ENCODE measurements at places on chromosomes 4 and X.

DNA sequence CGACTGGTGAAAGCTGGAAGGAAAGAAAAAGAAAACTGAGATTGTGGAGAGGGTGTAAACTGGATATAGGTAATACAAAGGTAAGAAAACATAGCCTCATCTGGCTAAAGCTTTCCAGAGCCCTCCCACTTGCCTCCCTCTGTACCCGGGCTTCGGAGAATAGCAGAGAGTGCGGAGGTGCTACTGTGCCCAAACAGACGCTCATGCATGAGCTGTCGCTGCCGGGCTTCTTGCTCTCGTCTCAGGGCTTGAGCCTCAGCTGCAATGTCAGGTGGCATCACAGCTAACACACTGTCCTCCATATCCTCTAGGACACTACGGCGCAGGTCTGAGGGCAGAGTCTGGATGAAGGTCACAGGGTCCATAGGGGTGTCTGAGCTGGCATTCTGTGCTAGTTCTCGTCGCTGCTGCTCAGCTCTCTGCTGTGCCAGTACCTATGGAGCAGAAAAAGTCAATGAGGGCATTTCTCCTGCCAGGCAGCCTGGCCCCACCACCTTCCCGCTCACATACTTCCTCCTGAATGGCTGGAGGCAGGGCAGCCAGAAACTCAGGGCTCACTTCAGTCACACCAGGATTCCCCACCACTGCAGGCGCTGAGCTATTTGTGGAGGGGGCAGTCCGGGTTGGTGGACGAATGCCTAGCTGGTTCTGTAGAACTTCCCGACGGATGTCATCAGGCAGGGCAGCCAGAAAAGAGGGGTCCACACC lies 116.7 kb upstream of the HSD17B10 start:
- DNase-seq: no peak

GRCh38 chr4:159765382-159765781 lies 662.5 kb downstream of the RAPGEF2 start:
- DNase-seq: no peak

DNA sequence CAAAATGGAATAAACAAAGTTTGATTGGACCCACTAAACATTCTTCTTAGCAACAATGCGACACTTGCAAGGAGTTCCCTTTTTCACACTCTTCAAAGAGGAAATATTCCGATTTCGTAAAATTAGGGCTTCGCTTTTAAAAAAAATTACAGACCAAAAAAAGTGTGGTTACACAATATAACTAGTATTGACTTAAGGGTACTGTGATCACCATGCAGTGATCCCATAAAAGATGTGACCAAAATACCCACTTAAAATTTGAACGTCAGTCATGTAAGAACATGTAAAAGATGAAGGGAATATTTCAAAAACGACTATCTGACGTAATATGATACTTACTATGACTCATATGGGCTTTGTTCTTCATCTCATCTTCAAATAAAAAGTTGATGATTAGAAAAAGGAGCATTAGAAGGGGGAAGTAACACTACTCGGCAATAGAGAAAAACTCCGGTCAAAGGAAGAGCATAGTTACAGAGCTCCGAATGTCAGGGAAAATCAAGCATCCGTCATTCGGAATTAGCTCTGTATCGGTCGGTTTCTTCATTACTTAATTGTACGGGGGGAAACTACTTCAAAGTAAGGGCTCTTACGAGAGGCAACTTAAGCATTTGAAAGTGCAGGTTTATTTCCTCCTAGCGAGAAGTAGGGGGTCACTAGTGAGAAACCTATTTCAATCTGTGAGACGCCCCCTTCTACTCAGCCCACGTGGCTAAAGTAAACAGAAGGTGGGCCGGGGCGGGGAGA lies 1.3 kb upstream of the TET2 start:
- no peak for DNase-seq

DNA sequence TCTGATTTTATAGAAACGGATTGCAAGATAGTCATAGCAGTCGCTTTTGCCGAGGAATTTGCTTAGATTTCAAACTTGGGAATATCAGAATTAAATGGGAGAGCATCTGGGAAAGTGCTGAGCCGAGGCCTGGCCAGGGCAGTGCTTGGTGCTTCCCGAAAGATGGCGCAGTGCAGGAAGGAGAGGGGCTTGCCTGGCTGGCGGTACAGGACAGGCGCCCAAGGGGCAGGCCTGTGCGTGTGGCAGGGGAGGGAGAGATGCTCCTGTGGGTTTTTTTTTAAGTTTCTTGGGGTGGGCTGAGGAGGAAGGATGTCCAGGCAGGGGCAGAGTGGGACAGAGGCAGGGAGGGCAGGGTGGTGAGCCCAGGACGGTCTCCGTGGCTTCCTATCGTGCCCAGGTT lies 241.1 kb downstream of the AFAP1 start:
- DNase-seq: no peak

- DNase-seq: no peak
These were observed 53.3 kb downstream of the NFKB1 start for GRCh38 chr4:102554482-102554881.

DNA sequence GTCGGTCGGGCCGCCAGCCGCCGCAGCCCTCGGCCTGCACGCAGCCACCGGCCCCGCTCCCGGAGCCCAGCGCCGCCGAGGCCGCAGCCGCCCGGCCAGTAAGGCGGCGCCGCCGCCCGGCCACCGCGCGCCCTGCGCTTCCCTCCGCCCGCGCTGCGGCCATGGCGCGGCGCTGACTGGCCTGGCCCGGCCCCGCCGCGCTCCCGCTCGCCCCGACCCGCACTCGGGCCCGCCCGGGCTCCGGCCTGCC lies 213 bp downstream of the NFKB1 start:
- DNase-seq: no peak

- no peak for DNase-seq
These were observed 1.7 kb upstream of the RRAGB start for GRCh38 chrX:55715847-55716246.

DNA sequence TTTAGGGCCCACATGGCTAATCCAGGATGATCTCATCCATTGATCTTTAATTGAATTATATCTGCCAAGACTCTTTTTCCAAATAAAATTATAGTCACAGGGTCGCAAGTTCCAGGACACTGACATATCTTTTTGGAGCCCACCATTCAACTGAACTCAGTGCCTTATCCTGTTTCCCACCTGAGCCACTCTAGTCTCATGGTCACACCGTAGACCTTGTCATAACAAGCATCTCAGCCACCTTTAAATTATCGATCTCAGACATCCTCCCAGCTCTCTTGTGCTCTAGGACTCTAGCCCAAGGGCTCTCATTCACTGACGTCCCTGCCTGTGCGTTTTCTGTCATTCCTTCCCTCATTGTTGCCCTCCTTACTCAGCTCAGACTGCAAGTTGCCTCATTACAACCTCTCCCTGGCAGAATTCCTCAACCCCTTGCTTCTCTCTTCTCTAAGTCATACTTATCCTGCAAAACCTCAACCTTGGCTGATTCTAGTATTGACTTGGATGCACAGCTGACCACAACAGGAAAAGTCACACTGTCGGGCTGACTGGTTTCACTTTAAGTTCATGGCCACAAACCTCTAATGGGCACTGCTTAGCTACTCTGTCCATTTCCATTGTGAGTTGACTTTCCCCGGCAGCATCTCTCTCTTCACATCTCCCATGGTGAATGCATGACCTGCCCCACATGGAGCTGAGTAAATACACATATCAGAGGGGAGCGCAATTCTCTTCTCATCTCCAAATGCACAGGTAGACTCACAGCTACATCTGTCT lies 91.0 kb upstream of the TRIM2 start:
- no peak for DNase-seq

GRCh38 chrX:150913511-150913910 lies 15.0 kb upstream of the CD99L2 start:
- DNase-seq: no peak

DNA sequence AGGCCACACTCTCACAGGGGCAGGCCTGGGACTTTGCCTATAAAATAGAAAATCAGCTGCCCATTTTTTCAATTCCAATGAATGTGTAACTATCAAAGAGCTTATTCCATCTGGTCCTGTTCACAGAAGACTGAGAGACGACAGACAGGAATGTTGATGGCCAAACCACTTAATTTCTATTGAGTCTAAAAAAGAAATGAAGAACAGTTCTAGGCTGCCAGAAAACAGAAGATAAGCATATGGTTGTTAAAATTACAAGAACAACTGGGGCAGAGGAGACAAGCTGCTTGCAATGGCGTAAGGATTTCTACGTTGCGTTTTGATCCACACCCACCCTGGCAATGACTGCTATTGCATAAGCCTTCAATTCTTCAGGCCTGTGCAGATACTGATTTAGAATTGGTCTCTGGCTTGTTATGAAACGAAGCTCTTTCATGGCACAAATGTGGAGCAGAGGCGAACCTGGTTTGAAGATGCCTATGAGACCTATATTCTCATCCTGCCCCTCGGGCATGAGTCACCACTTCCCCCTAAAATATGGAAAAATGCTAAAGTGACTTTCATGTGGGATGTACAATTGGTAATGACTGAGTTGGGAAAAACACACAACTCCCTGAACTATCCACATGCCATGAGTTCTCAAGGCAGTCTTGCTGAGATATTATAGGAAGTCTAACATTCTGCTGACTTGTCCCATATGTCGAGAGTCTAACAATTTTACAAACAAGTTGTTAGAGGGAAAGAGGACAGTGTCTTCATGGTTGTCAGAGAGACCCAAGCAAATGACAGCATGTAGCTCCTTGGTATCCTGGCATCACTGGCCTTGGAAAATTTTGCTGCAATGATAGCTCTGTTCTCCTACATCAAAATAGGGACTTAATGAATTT lies 37.9 kb upstream of the SORBS2 start:
- DNase-seq: no peak

DNA sequence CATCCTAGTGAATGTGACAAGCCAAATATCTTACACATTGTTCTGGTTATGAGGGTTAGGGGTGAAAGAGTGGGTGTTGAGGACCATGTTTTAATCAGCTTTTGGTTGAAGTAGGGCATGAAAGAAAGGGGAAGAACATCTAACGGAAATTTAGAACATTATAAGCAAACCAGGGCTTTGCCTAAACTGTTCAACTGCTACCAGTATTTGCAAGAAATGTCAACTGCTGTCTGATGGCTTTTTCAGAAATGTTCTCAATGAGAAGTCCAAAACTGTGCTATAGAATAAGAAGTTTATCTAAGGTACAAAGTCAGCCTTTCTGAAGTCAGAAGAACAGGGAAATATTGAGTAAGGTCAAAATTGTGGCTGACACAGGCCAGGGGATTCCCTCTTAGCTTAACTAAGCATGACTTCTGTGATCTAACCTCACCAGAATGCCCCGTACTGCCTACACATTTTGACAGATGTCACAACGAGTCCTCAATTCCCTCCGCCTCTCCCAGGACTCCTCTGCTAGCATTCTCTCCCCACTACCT lies 67.1 kb downstream of the DTHD1 start:
- DNase-seq: peak; percentile 24

Measured in CD4-positive, alpha-beta T cell treated with Interleukin-1 beta for 1 hour (primary cell).